ENCODE measurements at places on chromosomes 7 and 10. TPM values are rescaled to one million over a fixed set of nuclear protein-coding genes. Genes with fewer than 3 reads are reported as not detected.

DNA sequence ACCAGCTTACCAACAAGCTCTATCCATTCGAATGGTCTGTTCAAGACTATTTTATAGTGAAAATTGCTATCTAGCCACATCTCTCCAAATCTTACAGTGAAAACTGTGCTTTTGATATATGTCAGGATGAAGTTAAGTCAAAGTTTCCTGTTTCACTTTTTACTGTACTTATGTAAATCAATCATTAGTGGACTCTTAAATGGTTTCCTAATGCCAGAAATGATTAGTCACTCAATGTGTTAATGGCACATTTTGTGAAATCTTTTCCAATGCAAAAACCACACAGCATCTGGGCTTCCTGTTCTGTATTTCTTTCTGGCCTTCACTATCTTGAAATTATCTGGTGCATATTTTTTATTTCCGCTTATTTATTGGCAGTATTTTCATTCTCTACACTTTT is 87.3 kb upstream of the STEAP1B start:
- DNase-seq = no peak

GRCh38 chr7:105996860-105997737 is 34.0 kb downstream of the CDHR3 start:
- DNase-seq = no peak

DNA sequence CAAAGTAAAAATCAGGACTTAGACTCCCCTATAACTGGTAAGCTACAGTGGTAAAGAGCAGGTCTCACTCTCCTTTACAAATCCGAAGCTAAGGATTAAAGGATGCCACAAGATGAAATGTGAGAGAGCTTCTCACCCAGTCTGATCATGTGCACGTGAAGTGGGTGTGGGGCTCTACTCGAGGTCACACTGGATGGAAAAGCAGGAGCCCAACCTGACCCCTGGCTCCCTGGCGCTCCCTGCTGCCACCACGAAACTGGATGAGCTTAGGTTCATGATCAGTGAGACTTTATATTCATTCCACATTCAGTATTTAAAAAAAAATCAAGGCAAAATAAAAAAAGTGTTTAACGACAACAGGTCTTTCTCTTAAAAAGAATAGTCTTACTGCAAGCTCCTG is 21.7 kb upstream of the FOXI2 start:
- no peak for DNase-seq

GRCh38 chr10:18087355-18087754 is 52.9 kb upstream of the CACNB2 start:
- no peak for DNase-seq

DNA sequence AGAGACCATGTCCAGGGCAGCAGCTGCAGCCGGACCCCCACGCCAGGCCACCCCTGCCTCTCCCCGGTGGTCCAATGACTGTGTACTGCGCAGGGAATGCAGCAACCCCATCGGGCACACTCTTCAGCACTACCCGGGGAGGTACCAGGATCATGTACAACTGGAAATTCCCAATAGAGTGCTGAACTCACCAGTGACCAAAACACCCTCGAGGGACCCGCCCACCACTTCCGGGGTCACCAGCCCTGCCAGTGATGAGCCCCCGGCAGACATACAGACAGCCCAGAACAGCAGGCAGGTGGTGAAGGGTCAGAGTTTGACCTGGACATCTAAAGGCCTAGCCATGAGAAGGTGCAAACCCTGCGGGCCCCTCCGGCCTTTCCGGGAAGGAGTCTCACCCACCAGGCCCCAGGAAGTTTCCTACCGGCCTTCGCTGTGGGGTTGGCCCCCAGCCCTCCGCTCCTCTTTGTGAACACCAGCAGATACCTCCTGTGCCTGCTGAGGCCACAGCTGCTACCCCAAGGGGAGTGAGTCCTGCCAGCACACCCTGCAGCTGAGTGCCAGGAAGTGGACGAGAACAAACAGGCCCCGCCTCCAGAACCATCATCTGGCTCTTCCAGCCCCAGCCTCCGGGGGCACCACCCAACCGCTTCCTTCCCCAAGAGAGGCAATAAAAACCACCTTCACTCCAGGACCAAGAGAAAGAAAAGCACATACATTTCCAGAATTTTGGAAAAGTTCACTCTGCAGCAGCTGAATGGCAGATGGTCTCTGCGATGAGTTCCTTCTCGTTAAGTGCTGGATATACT is 5.0 kb upstream of the ANKRD61 start:
- peak; percentile 89 for DNase-seq

GRCh38 chr10:30579574-30579973 is 50.0 kb downstream of the LYZL2 start:
- DNase-seq = no peak

DNA sequence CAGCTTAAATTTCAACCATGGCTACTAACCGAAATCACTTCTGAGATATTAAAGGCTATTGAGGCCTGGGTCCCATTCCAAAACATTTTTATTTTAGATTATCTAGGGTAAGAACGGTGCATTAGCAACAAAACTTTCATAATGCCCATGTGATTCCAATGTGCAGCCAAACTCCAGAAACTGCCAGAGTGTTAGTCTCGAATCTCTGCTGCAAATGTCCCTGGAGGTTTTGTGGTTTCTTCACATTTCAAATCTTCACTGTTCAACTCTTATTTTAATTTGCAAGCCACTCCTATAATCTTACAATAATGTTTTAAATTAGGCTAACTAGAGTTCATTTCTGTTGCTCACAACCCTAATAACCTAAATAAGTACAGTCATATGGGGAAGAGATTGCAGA is 357.0 kb downstream of the PHF14 start:
- no peak for DNase-seq

- peak; percentile 64 for DNase-seq
Measured at GRCh38 chr10:62166331-62167131, 102.1 kb downstream of the RTKN2 start.

DNA sequence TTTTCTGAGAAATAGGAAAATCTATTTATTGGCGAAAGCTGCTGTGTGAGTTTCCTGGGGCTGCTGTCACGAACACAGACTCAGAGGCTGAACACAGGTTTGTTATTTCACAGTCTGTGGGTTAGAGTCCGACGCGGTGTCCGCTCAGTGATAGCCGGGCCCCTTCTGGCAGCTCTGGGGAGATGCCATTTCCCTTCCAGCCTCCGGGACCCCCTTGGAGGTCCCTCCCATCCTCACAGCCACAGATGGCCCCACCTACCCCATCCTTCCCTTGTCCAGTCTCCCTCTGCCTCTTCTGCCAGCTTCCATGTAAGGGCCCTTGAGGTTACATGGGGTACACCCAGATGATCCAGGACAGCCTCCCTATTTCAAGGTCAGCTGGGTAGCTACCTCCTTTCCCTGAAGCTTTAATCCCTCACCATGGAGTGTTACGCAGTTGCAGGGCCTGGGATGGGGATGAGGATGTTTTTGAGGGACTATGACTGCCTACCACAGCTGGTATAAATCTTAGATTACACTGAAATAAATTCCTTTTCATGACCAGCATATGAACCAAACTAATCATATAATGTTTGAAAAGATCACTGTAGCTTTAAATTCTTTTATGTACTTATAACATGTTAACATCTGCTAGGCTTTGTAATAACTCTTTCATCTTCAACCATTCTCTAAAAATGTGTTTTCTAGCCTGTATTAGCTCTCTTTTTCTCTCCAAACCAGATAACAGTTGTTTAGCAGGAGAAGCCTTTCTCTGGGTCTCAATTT is 98.5 kb downstream of the WDR37 start:
- no peak for DNase-seq

DNA sequence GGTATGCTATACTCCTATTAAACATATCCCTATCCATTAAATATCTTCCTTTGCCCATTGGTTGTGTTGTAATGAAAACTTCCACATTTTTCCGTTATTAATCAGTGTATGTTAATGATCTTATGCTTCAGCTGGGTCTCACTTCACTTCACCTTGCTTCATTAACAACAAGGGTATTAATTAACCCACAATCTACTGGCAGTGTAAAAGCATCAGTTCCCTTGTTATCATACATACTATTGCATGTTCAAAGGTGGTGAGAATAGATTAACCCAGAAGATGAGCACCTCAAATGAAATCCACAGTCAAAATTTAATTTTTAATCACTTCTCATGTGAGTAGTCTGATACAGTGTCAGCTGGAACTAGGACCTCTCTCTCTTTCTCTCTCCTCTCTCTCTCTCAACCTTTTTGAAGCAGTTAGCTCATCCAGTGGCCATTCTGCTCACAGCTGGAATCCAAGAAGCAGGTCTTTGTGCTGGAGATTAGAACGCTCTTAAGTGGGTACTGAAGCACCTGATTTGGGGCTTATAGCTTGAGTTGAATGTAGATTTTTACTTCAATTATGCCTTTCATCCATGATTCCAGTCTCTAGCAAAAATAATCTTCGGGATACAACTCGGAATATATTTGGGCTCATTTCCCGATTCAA is 172.3 kb downstream of the RAPGEF5 start:
- DNase-seq = no peak

- no peak for DNase-seq
Measured at GRCh38 chr10:53713431-53713830, 940.8 kb upstream of the MBL2 start.

GRCh38 chr7:50591480-50592438 is 26.6 kb upstream of the DDC start:
- DNase-seq = no peak

DNA sequence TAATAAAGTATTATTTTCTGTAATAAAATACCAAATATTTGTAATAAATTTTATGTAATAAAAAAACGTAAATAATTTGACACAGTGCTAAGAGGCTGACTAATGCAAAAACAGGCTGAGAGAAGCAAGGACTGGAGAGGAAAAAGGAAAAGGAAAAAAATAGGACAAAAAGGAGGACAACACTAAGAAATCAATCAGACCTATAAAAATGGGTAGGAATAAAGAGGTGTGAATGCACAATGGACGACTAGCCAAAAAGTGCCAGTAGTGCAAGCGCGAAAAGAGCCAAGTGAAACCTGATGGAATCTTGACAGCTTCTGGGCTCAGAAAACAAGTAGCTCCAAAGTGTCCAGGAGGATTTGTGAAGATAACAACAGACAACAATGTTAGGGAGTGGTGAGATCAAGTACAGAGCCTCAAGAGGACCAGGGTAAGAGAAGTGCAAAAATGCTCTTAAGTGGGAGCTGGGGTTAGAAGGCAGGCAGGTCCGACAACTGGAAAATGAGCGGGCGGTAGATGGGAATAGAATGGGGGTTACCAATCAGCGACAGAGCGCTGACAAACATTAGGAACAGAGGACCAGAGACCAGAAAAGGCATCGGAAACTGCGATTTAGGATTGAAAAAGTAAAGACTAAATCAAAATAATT is 1.2 kb downstream of the BRAF start:
- DNase-seq = peak; percentile 24

GRCh38 chr10:11695779-11696178 is 46.4 kb upstream of the ECHDC3 start:
- no peak for DNase-seq

MOGAT3 gene
- total RNA-seq = not detected

GNAI1 gene
- 42.4 TPM for total RNA-seq

STRIP2 gene
- total RNA-seq = 58.3 TPM

Measured in myocyte (in vitro differentiated cells).